ENCODE measurements at places on chromosomes 2 and 18. TPM values are rescaled to one million over a fixed set of nuclear protein-coding genes. Genes with fewer than 3 reads are reported as not detected.

GRCh38 chr18:57659460-57660102, 37.9 kb upstream of the NARS1 start:
- no peaks in the 10 kb centered on the region for H3K27me3 ChIP-seq
- H3K4me1 ChIP-seq = no peaks in the 10 kb centered on the region
- no peak overlapping the region for H3K27ac ChIP-seq

- peaks cover 95% of the 10 kb centered on the region for H3K4me1 ChIP-seq
- peak overlapping the region; percentile 32 for H3K27ac ChIP-seq
- no peak for DNase-seq
- no peaks in the 10 kb centered on the region for H3K36me3 ChIP-seq
Measured at GRCh38 chr2:10381997-10382353, 66.2 kb downstream of the ODC1 start.

GRCh38 chr18:12423393-12423792, 15.7 kb downstream of the PRELID3A start:
- no peaks in the 10 kb centered on the region for H3K4me1 ChIP-seq
- H3K36me3 ChIP-seq = no peaks in the 10 kb centered on the region
- H3K4me3 ChIP-seq = no peak overlapping the region
- no peak for DNase-seq
- H3K27me3 ChIP-seq = no peaks in the 10 kb centered on the region

DNA sequence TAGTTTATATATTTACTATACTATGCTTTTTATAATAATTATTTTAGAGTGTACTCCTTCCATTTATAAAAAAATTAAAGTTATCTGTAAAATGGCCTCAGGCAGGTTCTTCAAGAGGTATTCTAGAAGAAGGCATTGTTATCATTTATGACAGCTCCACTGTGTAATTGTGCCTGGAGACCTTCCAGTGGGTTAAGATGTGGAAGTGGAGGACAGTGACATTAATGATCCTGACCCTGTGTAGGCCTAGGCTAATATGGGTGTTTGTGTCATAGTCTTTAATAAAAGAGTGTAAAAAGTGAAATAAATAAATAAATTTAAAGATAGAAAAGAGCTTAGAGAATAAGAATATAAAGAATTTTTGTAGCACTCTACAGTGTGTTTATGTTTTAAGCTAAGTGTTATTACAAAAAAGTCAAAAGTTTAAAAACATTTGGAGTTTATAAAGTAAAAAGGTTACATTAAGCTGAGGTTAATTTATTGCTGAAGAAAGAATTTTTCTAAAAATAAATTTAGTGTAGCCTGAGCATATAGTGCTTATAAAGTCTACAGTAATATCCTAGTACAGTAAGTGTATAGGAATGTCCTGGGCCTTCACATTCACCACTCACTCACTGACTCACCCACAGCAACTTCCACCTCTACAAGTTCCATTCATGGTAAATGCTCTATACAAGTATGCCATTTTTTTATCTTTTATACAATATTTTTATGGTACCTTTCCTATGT, 190.0 kb upstream of the SESTD1 start:
- H3K27me3 ChIP-seq = no peaks in the 10 kb centered on the region
- no peak overlapping the region for H3K27ac ChIP-seq
- no peaks in the 10 kb centered on the region for H3K4me1 ChIP-seq
- no peak overlapping the region for H3K4me3 ChIP-seq
- H3K36me3 ChIP-seq = no peaks in the 10 kb centered on the region
- DNase-seq = no peak

Gene GKN2
- not detected for total RNA-seq

Gene DYNAP
- not detected for total RNA-seq

Gene LINC00305
- not detected for total RNA-seq

DNA sequence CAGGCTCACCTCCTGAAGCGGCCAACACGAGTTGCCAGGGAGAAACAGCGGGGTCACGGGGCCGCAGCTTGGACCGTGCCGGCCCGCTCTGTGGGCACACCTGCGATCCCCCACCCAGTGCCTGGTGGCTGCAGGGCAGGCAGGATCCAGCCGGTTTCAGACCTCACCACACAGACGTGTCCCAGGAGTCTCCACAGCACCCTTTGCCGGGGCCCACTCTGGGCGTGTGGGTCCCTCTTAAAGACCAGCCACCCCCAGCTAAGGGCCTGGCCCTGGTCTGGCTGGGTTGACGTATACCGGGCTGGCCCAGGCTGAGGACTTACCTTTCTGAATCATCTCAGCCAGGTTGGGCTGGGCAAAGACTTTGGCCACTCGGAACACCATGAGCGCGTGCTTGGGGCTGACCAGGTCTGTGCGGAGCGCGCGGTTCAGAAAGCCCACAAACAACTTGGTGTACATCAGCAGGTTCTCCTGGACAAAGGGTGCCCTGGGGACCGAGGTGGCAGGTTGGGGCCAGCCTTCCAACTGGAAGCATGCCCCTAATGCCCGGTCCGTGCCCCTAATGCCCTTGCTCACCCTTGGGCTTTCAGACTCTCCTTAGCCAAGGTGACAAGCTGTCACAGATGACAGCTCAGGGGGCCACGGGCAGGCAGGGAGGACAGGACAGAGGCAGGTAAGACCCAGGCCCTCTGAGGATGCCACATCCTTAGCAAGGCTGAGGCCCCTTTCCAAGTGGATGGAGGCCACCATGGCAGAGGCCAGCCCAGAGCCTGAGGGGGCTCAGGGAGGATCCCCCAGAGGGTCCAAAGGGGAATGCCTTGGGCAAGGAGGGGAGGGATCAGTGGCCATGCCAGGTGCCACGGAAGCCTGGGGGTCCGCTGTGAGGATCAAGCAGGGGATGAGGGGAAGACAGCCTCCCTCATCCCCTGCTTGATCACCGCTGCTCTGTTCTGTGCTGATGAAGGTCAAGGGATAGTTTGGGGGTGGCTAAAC, 10.2 kb upstream of the CCDC74B start:
- H3K4me3 ChIP-seq = no peak overlapping the region
- H3K36me3 ChIP-seq = no peaks in the 10 kb centered on the region
- DNase-seq = no peak
- no peak overlapping the region for H3K27ac ChIP-seq

- no peak overlapping the region for H3K27ac ChIP-seq
- H3K36me3 ChIP-seq = no peaks in the 10 kb centered on the region
- no peak overlapping the region for H3K4me3 ChIP-seq
- no peaks in the 10 kb centered on the region for H3K27me3 ChIP-seq
- H3K4me1 ChIP-seq = no peaks in the 10 kb centered on the region
Measured at GRCh38 chr2:60659026-60659425, 97.0 kb upstream of the PAPOLG start.

DNA sequence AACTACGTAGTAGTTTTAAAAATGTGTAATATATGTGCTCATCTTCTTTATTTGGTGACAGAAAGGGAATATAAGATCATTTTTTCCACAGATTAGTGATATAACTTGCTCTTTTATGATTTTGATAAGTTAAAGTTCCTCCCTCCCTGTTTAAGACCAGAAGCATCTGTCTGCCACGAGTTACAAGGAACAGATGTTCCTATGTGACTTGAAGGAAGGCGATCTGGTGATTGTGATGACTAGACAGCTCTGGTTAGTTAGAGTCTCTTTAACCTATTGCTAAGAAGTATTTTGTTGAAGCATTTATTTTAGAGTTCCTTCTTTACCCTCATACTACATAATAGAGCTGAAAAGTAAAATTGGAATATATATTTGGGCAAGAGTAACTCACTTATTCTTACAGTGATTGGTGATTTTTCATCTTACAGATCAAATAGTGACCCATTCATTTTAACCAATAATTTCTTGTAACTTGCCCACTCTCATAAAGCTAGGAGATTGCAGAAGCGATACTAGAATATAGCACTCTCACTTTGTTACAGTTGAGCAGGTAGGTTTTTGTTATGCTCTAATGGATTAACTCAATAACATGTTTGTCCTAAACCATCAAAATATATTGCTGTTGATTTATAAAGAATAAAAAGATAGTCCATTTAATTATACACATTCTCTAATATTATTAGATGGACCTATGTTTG, 218.7 kb downstream of the SLC4A10 start:
- no peak for DNase-seq
- H3K4me3 ChIP-seq = no peak overlapping the region
- no peak overlapping the region for H3K27ac ChIP-seq
- H3K4me1 ChIP-seq = no peaks in the 10 kb centered on the region

Gene TANC1
- total RNA-seq = 0.13 TPM

DNA sequence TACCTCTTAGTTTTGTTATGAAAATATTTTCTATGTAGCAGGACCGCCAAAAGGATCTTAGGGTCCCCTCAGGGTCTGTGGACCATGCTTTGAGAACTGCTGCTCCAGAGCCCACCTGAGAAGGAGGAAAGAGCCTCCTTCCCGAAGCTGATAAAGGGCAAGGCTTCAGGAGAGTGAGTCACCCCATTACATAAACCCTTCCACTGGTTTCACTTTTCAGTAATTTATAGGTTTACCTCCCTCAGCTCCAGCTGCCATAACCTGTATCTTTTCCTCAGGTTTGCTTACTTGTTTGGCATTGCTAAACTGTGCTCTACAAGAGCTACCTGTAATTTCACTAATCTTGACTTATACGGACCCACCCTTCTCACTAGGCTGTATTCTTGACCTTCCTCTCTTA, 6.6 kb downstream of the TTLL4 start:
- no peaks in the 10 kb centered on the region for H3K36me3 ChIP-seq
- DNase-seq = no peak
- no peaks in the 10 kb centered on the region for H3K27me3 ChIP-seq
- no peak overlapping the region for H3K27ac ChIP-seq

Gene SLC4A5
- total RNA-seq = 1.9 TPM

Gene SPDYA
- 0.83 TPM for total RNA-seq

- no peak overlapping the region for H3K27ac ChIP-seq
- H3K4me3 ChIP-seq = no peak overlapping the region
- no peak for DNase-seq
- H3K27me3 ChIP-seq = no peaks in the 10 kb centered on the region
- H3K4me1 ChIP-seq = peaks cover 25% of the 10 kb centered on the region
Measured at GRCh38 chr2:174773215-174773614, 8.9 kb upstream of the CHRNA1 start.

DNA sequence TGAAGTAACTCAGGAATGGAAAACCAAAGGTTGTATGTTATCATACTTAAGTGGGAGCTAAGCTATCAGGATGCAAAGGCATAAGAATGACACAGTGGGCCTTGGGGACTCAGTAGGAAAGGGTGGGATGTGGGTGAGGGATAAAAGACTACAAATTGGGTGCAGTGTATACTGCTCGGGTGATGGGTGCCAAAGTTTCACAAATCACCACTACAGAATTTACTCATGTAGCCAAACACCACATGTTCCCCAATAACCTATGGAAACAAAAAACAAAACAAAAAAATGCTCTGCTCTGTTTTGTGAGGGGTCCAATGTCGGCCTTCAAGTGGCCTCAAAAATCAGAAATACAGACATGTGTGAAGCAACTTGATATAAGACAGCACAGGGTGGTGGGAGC, 8.9 kb upstream of the RNF144A start:
- no peak for DNase-seq
- H3K27ac ChIP-seq = no peak overlapping the region
- H3K4me3 ChIP-seq = no peak overlapping the region
- H3K27me3 ChIP-seq = no peaks in the 10 kb centered on the region
- H3K36me3 ChIP-seq = no peaks in the 10 kb centered on the region

Gene HOXD9
- not detected for total RNA-seq

Gene GREB1L
- not detected for total RNA-seq

Gene LRRC30
- total RNA-seq = not detected

- H3K4me3 ChIP-seq = no peak overlapping the region
- H3K4me1 ChIP-seq = peaks cover 13% of the 10 kb centered on the region
- H3K36me3 ChIP-seq = no peaks in the 10 kb centered on the region
Measured at GRCh38 chr2:240701736-240702639, 10.3 kb downstream of the AQP12A start.

- H3K36me3 ChIP-seq = no peaks in the 10 kb centered on the region
- DNase-seq = no peak
- H3K4me1 ChIP-seq = no peaks in the 10 kb centered on the region
Measured at GRCh38 chr2:164701565-164701964, 80.3 kb upstream of the GRB14 start.

DNA sequence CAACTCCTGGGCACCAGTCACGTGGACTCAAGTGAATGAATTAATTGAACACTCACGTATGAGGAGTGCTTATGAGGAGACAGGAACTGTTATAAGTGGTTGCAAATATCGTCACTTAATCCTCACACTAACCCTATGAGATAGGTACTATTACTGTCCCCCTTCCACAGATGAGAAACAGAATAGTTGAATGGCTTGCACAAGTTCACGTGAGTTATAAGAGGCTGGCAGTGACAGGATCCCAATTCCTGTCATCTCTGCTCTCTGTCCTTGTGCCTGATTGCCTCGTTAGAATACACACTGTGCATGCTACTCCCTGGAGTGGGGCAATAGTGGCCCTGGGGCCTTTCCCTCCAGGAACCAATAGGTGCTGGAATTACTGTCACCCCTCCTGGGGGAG, 253.5 kb downstream of the DYSF start:
- DNase-seq = no peak
- no peaks in the 10 kb centered on the region for H3K27me3 ChIP-seq
- no peak overlapping the region for H3K4me3 ChIP-seq
- no peak overlapping the region for H3K27ac ChIP-seq

- DNase-seq = no peak
- H3K27me3 ChIP-seq = no peaks in the 10 kb centered on the region
- H3K36me3 ChIP-seq = no peaks in the 10 kb centered on the region
Measured at GRCh38 chr2:102599486-102599885, 19.9 kb upstream of the SLC9A2 start.

DNA sequence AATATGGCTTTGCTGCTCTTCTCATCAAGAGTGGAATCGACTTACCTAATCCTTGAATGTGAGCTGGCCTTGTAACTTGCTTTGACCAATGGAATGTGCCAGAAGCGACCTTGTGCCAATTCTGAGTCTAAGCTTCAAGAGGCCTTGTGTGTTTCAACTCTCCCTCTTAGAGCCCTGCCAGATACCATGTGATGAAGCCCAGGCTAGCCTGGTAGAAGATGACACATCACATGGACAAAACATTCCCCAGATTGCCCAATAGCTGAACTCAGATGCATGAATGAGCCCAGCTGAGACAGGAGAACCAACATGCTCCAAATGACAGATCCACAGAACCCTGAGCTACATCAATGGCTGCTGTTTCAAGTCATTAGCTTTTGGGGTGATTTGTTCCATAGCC, 4.2 kb upstream of the KLHL14 start:
- no peak overlapping the region for H3K4me3 ChIP-seq
- H3K4me1 ChIP-seq = no peaks in the 10 kb centered on the region
- no peaks in the 10 kb centered on the region for H3K36me3 ChIP-seq
- DNase-seq = no peak
- no peak overlapping the region for H3K27ac ChIP-seq

DNA sequence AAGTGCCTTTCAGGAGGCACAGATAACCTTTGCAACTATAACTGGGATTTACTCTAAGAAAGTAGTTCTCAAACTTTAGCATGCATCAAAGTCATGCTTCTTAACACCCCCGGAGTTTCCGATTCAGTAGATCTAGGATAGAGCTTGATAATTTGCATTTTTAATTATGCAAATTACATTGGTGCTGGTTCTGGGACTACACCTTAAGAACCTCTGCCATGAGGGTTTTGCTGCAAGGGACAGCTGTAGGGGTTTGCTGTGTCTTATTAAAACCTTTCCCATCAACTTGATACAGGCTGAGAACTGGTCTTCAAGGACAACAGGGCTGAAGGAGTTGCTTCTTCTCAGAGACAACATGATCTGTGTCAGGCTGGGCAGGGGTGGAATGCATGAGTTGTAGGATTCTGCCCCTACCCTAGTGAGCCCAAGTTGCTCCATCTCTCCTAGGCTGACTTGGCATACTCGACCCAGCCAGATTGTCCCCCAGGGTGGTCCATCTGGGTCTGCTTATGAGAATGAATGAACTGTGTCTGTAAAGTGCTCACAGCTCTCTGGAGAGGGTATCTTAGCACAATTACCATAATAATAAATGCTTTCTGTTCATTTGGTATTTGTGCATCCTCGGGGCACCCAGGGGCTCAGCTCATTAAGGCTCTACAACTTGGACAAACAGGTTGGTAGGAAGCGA, 232.7 kb downstream of the CLIP4 start:
- no peaks in the 10 kb centered on the region for H3K36me3 ChIP-seq
- DNase-seq = no peak
- H3K27ac ChIP-seq = no peak overlapping the region
- no peak overlapping the region for H3K4me3 ChIP-seq
- no peaks in the 10 kb centered on the region for H3K4me1 ChIP-seq
- H3K27me3 ChIP-seq = no peaks in the 10 kb centered on the region

Measured in CD8-positive, alpha-beta memory T cell (primary cell).